Left colon (tissue), 2 donors: ENCODE measurements at places on chromosomes 4 and X. TPM values are rescaled to one million over a fixed set of nuclear protein-coding genes. Genes with fewer than 3 reads are reported as not detected.

Gene MAGEA2
- not detected for total RNA-seq

Gene PCDH19
- 0.43 TPM for total RNA-seq

Gene ZNF732
- 0.21 TPM for total RNA-seq

Gene PPEF2
- not detected for total RNA-seq

Gene ENPEP
- 2.0 TPM for total RNA-seq

Gene VEGFD
- 3.9 TPM for total RNA-seq
